SK-MEL-5 (cell line): ENCODE measurements at places on chromosomes 5 and 9.

GRCh38 chr9:19481971-19482404, 73.2 kb downstream of the ACER2 start:
- peak; percentile 82 for DNase-seq

- DNase-seq: no peak
Measured at GRCh38 chr5:39349484-39349883, 14.8 kb downstream of the C9 start.

DNA sequence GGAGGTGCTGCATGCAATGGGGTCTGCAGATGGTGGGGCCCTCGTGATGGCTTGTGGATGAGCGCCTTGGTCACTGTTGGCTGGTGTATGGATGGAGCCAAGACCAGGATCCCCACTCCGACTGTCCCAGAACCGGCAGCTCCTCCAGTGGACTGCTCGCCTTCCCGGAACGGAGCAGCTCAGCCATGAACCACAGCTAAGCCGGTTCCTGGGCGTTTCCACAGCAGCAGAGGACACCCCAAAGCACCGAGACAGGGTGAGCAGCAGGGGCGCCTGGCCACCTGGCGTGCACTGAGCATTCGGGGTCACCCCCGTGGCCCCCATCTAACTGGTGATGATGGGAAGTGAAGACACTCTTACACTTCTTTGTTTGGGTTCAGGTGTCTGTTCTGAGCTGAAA, 26.1 kb downstream of the CCDC187 start:
- DNase-seq: no peak

DNA sequence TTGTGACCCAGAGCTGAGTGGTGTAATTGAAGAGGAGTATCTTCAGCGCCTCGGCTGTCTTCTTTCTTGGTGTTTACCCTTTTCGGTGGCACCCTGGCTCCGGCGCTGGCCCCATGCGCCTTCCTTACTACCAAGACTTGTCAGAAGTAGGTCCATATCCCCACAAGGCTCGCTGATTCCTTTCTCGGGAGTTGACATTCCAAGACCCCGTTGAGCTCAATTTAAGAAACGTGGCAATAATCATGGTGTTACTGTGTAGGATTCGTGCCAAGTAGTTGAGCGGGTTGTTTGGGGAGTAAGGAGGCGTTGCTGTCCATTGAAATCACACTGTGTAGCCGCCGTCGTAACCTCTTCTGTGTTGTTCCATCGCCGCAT, 795 bp downstream of the NDUFAF2 start:
- peak; percentile 36 for DNase-seq

DNA sequence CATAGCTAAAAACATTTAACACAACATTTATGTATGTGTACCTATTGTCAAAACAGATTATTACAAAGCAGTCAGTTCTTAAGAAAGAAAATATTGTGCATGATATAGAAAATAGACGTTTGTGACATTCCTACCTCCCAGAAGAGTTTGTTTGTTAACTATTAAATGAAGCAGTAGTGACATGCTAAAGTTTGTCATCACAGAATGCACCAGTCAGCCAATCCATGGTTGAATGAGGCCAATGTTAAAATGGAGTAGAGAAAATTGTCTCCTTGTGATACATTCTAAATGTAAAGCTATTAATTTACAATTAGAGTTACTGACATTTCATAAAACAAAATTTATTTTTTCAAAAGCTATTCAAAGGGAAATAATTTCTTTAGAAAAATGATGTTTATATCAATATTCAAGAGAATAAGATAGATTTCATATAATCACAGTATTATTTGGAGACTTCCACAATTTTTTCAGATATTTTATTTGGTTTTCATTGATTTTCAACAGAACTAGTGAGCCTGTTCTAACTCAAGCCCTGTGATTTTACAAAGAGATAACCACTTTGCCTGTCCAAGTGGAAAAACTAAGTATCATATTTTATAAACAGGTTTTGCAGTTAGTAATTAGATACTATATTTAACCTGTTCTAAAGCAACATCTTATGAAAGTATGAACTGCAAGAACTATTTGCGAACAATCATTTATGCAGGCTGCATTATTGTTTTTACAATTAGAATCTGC, 176.8 kb downstream of the ISL1 start:
- no peak for DNase-seq

GRCh38 chr9:102521097-102521755, 473.9 kb upstream of the CYLC2 start:
- peak; percentile 42 for DNase-seq
